ENCODE measurements at places on chromosomes 6 and 20. TPM values are rescaled to one million over a fixed set of nuclear protein-coding genes. Genes with fewer than 3 reads are reported as not detected.

DNA sequence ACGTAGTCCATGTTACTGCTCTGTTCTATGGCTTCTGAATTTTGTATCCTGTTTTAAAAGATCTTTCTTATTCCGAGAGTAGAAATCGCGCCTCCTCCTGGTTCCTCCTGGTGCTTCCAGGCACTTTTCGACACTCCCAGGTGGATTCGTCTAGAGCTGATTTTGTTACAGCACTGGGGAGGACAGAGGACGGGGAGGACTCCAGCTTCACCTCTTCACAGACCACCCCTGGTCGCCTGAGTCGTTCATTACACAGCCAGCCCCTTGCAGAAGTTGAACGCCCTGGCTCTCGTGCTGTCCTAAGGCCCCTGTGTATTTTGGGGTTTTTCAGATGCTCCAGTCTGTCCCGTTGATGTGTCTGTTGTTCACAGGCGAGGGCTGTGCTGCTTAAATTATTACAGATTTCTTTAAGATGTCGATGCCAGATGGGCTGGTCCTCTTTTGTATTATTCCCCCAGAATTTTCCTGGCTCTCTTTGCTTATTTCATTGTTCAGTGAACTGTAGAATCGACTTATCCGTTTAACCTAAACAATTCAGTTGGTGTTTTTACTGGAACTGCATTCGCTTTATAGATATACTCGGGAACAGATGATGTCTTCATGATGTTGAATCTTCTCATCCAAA, 30.5 kb downstream of the COL20A1 start:
- no peak overlapping the region for H3K4me3 ChIP-seq
- no peak overlapping the region for H3K27ac ChIP-seq
- no peaks in the 10 kb centered on the region for H3K36me3 ChIP-seq

The WFDC2 gene
- 0.55 TPM for total RNA-seq

DNA sequence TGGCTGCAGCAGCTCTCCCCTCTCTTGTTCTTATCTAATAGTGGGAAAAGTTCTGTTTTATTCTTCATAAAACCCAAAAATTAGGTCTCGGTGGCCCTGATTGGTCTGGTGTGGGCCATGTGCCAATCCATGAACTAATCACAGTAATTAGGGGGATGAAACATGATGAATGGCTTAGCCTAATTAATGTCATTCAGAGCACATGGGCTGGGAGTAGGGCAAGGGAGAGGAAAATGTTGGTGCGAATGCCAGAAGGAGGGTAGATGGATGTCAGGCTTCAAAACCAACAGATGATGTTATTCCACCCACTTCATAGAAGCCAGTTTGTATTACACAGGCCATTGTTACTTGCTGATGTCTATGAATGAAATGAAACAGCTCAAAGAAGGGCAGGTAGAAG, 46.5 kb downstream of the PLEKHG1 start:
- H3K27ac ChIP-seq: no peak overlapping the region
- H3K27me3 ChIP-seq: no peaks in the 10 kb centered on the region
- no peaks in the 10 kb centered on the region for H3K4me1 ChIP-seq
- no peaks in the 10 kb centered on the region for H3K36me3 ChIP-seq
- DNase-seq: no peak

DNA sequence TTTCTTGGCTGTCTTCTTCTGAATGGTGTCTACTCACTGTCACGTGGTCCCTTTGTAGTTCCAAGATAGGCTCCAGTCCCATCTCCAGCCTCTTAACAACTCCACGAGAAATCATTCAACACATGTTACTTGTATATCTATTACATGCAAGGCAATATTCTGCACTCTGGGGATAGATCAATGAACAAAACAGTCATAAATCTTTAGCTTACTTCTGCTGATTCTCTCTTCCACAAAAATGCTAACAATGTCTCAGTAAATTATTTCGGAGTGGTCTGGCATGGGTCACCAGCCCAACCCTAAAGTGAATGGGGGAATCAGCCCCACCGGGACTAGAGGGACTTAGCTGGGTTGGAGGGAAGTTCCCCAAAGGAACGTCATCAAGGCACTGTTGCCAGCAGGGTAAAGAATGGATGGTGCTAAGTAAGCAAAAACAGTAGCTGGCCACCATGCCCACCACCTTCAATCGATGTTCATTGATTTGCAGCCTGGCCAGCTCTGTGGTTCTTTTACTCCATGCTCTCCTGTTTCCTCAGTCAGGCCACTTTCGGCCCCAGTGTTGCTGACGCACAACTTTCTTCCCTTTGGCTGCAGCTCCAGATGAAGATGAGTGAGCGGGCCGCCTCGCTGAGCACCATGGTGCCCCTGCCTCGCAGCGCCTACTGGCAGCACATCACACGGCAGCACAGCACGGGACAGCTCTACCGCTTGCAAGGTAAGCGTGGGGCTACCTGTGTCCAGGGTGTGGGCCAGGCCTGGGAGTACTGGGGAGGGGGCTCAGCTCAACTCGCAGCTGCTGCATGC, 167.7 kb downstream of the DOK5 start:
- DNase-seq: no peak
- H3K27ac ChIP-seq: no peak overlapping the region
- H3K4me1 ChIP-seq: no peaks in the 10 kb centered on the region

The EDN3 gene
- not detected for total RNA-seq

The POU3F2 gene
- total RNA-seq: not detected

GRCh38 chr6:33427585-33428223, 7.8 kb downstream of the SYNGAP1 start:
- DNase-seq: peak; percentile 66
- peaks cover 66% of the 10 kb centered on the region for H3K4me1 ChIP-seq
- H3K27me3 ChIP-seq: no peaks in the 10 kb centered on the region
- peak overlapping the region; percentile 83 for H3K27ac ChIP-seq
- H3K36me3 ChIP-seq: no peaks in the 10 kb centered on the region
- peak overlapping the region; percentile 74 for H3K4me3 ChIP-seq

GRCh38 chr6:106564476-106564875, 64.8 kb downstream of the RTN4IP1 start:
- H3K27me3 ChIP-seq: no peaks in the 10 kb centered on the region
- no peak overlapping the region for H3K27ac ChIP-seq
- DNase-seq: no peak
- no peak overlapping the region for H3K4me3 ChIP-seq
- H3K4me1 ChIP-seq: no peaks in the 10 kb centered on the region

- no peaks in the 10 kb centered on the region for H3K4me1 ChIP-seq
- H3K36me3 ChIP-seq: no peaks in the 10 kb centered on the region
- no peak for DNase-seq
- H3K27ac ChIP-seq: no peak overlapping the region
Observed at GRCh38 chr20:37822141-37822601, 80.8 kb upstream of the VSTM2L start.

GRCh38 chr20:57470212-57470522, 54.8 kb downstream of the CTCFL start:
- no peaks in the 10 kb centered on the region for H3K36me3 ChIP-seq
- H3K27me3 ChIP-seq: no peaks in the 10 kb centered on the region
- no peak overlapping the region for H3K4me3 ChIP-seq
- H3K27ac ChIP-seq: no peak overlapping the region
- peaks cover 17% of the 10 kb centered on the region for H3K4me1 ChIP-seq

DNA sequence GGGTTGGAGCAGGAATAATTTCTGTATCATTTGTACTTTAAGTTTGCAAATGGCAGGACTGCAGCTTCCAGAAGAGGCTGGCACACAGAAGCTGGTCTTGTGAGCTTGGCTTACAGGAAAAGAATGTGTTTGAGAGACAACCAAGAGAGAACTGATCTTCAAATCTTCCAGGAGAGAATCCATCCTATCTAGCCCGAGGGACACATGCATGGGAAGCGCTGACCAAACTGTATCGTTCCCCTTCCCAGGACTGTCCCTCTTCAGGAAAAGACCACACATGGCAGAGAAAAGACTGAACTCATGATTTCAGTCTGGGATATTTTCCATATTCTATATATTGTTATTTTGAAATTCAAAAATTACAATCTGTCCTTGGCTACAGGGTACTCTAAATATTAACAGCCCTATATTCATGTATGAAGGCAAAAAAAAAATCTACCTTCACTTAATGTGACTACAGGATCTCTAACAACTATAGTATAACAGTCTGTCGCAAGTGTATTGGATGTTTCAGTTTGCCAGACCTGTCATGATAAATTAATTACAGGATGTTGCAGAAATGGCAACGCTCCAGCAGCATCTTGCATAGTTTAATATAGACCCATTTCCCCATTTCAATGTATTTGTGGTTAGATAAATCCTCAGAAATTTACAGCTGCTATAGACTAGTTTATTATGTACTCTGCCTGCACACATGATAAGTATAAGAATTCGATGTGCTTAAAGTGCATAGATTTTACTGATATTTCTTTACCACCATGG, 99.4 kb downstream of the MYB start:
- H3K27ac ChIP-seq: no peak overlapping the region
- H3K36me3 ChIP-seq: no peaks in the 10 kb centered on the region
- no peak overlapping the region for H3K4me3 ChIP-seq
- no peak for DNase-seq
- no peaks in the 10 kb centered on the region for H3K27me3 ChIP-seq

DNA sequence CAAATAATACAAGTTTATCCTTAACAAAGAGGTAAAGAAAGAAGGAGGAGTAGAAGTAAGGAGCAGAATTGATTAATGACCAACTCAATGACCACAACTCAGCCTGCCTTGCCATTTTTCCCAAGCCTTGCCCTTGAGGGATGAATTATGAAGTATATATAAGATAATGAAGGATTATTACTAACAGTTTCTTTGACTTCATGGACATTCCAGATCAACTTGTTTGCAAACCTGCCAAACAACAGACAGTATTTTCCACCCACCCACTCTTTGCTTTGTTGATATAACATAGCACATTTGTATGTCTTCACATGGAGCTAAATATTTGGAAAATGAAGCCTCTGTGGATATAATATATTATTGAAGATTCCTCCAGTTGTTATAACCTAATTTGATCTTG, 9.9 kb upstream of the C6orf141 start:
- no peak for DNase-seq
- no peaks in the 10 kb centered on the region for H3K27me3 ChIP-seq
- H3K27ac ChIP-seq: no peak overlapping the region
- no peak overlapping the region for H3K4me3 ChIP-seq

GRCh38 chr20:13758884-13759283, 25.8 kb downstream of the ESF1 start:
- H3K27ac ChIP-seq: no peak overlapping the region
- H3K36me3 ChIP-seq: no peaks in the 10 kb centered on the region
- no peaks in the 10 kb centered on the region for H3K4me1 ChIP-seq
- H3K4me3 ChIP-seq: no peak overlapping the region
- no peaks in the 10 kb centered on the region for H3K27me3 ChIP-seq

The F13A1 gene
- total RNA-seq: 0.42 TPM

DNA sequence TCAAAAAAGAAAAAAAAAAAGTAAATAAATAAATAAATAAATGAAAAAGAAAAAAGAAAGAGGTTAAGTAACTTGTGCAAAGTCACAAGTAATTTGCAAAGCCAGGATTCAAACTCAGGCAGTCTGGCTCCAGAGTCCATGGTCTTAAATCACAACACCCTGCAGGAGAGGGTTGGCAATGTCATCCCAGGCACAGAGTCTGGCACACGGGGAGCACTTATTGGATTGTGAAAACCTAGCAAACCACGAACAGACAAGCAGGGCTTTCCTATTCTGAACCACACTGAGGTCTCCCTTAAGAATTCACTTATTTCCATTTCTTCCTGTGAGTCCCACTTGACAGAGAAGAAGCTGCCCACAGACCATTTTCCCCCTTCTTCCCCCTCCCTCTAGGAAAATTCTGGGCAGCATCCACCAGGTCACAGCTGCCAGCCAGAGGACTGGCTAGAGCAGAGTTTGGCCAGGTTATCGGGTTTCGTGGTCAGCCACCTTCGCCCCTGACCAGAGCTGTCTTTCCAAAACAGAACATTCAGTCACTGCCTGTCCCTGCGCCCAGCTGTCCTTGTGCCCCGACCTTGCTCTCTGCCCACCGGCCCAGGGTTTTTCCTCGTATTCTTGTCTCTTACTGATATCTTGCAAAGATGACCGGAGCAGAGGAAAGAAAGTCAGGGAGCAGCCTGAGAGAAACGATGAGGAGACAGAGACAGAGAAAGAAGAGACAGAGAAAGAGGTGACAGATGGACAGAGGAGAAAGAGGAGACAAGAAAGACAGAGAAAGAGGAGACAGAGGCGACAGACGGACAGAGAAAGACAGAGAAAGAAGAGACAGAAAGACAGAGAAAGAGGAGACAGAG, 106.4 kb upstream of the PTPN1 start:
- no peaks in the 10 kb centered on the region for H3K4me1 ChIP-seq
- no peak overlapping the region for H3K4me3 ChIP-seq
- H3K27ac ChIP-seq: no peak overlapping the region
- no peaks in the 10 kb centered on the region for H3K27me3 ChIP-seq
- no peaks in the 10 kb centered on the region for H3K36me3 ChIP-seq

The CTAGE9 gene
- not detected for total RNA-seq

DNA sequence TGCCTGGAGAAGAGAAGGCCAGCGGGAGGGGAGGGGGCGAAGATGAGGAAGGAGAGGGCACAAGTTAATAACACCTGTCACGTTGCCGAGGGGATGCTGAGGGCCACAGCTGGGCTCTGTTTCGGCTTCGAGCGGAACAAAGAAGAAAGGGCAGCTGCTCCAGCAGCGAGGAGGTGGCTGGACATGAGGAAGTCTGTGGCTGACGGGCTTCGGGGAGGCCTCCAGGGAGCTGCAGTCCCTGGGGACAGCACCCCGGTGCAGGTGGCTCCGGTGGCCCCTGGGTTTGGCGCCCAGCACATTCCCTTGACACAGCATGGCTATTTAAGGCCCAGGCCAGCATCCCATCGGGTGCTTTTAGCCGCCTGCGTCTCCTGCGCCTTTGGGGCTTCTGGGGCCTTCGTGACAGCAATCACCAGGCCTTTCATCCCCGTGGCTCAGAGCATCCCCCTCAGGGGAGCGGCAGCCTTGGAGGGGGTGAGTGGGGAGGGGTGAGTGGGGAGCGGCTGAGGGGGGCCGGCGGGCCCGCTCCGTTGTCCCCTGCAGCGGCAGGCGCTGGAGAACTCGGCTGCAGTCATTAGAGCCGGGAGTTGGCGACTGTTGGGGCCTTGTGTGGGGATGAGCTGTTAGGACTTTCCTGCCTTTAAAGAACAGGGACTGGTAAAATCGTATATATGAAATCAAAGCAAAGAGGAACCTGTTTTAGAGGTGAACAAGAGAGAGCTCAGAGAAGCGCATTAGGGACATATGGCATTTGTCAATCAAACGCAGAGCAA, 99.0 kb downstream of the TMEM242 start:
- H3K4me3 ChIP-seq: no peak overlapping the region
- H3K36me3 ChIP-seq: no peaks in the 10 kb centered on the region
- DNase-seq: no peak
- H3K27ac ChIP-seq: no peak overlapping the region
- peaks cover 52% of the 10 kb centered on the region for H3K4me1 ChIP-seq

The EYS gene
- total RNA-seq: not detected

DNA sequence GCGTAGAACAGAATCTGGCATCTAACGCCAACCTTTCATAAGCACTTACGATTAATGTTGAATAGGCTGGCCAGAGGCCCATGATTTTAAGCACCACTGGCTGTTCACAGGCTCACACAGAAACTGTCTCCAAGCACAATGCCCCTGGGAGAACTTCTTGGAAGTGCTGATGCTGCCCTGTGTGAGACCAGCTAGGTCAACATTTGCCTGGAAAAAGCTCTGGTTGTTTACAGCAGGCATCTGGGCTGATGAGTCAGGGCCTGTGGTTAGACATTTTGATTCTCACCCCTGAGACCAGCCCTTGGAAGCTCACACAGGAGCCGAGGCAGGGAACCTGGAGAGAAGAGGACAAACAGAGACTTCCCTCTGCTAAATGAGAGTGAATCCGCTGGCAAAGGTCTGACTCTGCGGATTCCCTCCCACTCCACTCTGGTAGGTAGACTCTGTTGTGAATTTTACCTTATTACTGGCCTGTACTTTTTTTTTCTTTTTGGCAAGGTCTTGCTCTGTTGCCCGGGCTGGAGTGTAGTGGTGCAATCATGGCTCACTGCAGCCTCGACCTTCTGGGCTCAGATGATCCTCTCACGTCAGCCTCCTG, 6.8 kb upstream of the SULF2 start:
- no peak overlapping the region for H3K27ac ChIP-seq
- H3K27me3 ChIP-seq: peaks cover 4% of the 10 kb centered on the region
- H3K36me3 ChIP-seq: no peaks in the 10 kb centered on the region
- H3K4me1 ChIP-seq: no peaks in the 10 kb centered on the region
